Stimulated activated CD8-positive, alpha-beta memory T cell treated with anti-CD3 and anti-CD28 coated beads, Interleukin-7, amount 100 ng/mL, for 1 hour (primary cell): ENCODE measurements at places on chromosomes 2 and 18.

DNA sequence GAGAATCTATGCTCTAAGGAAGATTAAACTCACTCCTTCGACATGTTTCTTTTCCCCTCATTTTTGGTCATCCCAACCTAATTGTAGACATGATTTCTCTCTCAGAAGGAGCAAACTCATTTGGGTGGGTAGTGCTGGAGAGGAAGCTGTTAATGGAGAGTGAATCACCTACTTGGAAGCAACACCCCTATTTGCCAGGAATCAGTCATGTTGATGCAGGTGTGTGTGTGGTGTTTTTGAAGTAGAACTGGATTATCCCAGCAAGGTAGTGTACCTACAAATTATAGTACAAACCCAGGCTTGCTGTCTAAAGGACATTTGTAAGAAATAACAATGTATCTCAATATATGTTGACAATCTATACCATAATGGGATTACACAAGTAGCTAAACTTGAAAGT is 186.4 kb downstream of the EPHA4 start:
- no peak for DNase-seq

GRCh38 chr18:13513481-13513880 is 212.9 kb downstream of the FAM210A start:
- no peak for DNase-seq

- no peak for DNase-seq
These were observed 12.3 kb downstream of the LIMS2 start for GRCh38 chr2:127662937-127663565.

- peak; percentile 57 for DNase-seq
These were observed 6.2 kb downstream of the MRPS5 start for GRCh38 chr2:95115418-95115817.

DNA sequence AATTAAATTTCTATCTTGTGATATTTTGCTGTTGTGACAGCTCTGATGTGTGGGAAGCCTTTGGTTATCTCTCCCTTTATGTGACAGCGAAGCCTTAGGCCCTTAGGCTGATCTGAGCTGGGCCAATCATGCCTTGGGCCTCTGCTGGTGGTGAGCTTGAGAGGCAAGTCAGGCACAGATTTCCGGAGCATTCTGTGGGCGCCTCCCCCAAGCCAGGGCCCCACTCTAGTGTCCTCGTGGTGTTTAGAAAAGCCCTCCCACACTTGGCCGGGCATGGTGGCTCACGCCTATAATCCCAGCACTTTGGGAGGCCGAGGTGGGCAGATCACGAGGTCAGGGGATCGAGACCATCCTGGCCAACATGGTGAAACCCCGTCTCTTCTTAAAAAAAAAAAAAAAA is 239.8 kb downstream of the SH3RF3 start:
- DNase-seq: no peak

- no peak for DNase-seq
These were observed 489.6 kb downstream of the SLC4A3 start for GRCh38 chr2:220117025-220117424.

GRCh38 chr18:67194886-67195285 is 321.6 kb downstream of the DSEL start:
- DNase-seq: no peak

- no peak for DNase-seq
These were observed 106.2 kb upstream of the EPC2 start for GRCh38 chr2:148538375-148538774.

- no peak for DNase-seq
These were observed 287.2 kb downstream of the RDH14 start for GRCh38 chr2:18273205-18273604.

DNA sequence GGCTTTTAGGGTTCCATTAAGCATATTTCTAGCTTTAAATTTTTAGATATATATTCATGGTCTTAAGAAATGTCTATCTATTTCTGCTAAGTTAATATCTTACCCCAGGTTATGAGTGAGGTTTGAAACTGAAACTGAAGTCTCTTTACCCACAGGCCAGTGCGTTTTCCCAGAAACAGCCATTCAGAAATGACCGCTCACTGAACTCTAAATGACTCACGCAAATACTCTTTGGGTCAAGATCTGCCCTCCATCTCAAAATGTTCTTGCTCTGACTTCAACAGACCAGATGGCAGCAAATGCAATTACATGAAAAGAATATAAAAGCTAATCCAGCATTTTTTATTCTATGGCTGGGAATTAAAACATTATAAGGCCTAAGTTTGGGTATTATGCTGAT is 315.2 kb downstream of the TDRD15 start:
- DNase-seq: no peak

DNA sequence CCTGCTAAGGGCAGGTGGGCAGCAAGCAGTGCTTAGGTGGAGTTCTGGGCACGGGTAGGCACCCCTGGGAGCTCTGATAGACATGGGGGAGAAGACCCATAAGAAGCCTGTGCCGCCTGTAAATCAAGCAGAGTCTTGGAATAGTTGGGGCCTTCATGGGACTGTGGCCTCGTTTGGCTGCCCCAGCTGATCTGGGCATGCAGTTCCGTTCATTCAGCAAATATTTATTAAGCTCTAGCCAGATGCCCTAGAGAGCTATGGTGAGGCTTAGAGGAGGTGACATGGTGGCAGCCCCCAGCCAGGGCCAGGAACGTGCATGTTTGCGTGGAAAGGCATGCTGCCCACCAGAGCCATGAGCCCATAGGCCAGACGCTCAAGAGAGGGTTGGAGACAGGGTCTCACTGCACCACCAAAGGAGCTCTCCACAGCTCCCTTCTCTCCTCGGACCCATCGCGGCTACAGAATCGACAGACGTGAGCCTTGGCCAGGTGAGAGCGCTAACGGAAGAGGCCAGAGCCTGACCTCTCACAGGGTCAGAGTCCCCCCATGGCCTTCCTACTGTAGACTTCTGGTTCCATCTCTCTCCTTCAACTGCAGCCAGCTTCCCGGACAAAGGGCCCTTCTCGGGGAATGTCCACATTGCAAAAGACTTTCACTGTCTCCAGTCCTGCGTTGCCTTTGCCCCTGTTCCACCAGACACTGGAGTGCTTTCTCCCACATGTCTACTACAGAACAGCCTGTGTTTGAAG is 135.7 kb downstream of the INHBB start:
- DNase-seq: no peak

DNA sequence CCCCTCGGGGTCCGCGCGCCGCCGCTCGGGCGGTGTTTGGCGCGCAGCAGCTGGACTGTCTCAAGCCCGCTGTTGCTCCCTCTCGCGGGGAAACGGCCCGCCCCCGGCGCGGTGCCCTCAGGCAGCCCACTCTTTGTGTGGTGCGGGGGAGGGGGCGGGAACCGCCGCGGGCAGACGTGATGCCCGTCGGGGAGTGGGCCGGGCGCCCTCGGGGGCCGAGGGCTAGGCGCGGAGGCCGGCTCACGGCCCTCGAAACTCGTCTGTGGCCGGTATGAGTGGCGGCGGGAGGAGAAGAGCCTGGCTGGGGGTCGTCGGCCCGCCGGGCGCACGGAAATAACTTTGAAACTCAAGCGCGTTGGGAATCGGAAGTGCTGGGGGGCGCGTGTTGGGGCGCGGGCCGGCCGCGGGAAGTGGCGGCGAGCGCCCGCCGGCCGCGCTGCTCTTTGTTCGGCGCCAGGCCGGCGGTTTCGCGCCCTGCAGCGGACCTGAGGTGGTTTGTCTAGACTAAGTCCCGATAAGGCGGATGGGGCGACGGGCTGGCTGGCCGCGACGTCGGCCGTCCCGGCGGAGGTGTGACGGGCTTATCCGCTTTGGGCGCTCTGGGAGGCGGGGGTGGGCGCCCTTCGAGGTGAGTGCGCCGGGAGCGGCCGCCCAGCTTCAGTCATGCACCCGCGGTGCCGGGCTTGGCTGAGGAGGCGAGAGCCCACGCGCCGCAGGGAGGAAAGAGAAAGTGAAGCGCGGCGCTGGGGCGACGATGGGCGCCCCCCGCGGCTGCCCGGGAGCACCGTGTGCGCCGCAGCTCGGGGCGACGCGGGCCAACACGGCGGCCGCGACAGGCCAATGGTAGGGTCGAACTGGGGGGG is 679 bp downstream of the PTMA start:
- DNase-seq: no peak

GRCh38 chr18:74534150-74534969 is at the start of gene CNDP1:
Gene CNDP1, plus strand, starts transcription at chr18:74534500. Its CDS starts 168 bp downstream, at chr18:74534668.
- no peak for DNase-seq

GRCh38 chr2:187447336-187447735 is 716 bp downstream of the CALCRL start:
- DNase-seq: no peak

DNA sequence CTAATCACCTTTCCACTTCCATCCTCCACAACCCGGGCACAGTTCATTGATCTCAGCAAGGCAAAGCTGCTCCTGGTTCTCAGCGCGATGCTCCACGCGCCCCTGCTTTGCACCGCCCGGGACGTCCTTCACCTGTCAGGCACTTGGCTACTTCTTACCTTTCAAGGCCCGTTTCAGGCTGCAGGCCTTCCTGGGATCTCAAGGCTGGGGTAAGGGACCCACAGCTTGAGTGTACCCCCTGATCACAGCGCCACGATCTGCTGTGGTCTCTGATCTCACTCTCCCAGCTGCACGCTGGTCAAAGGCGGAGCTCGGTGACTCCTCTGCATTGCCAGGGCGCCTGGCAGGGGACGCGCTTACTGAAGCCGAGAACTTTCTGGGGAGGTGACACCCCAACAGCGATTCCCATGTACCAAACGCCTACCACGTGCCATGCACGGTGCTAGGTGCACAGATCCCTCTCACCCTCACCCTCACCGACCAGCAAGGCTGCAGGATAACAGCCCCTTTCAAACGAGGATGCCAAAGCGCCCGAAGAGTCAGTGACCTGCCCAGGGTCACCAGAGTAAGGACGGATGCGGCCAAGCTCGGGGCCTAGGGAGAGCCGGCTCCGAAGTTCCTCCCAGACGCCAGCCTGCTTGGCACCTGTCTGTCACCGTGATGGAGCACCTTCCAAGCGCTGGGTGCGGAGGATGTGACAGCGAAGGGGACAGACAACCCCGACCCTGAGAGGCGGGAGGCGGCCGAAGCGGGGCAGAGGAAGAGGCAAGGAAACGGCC is 818 bp downstream of the ITGB1BP1 start:
- DNase-seq: peak; percentile 7

DNA sequence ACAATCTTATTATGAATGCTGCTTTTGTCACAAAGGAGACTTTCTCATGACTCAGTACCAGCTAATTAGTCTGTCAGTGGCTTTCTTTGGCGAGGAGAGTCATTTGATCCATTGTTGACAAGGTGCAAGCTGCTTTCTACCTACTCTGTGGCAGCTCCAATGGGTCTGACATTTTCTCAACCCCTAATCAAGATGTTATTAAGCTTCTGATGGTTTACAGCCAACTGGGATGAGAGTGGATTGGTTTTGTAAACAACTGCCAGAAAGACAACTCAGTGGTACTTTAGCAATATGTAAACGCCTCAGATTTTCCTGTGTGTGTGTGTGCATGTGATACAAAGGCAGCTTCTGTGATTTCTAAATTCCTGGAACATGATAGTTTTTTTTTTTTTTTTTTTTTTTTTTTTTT is 8.2 kb upstream of the CLIP4 start:
- no peak for DNase-seq

GRCh38 chr2:39640107-39640506 is 25.6 kb upstream of the TMEM178A start:
- no peak for DNase-seq

GRCh38 chr2:45860136-45861121 is 209.0 kb downstream of the PRKCE start:
- DNase-seq: no peak

DNA sequence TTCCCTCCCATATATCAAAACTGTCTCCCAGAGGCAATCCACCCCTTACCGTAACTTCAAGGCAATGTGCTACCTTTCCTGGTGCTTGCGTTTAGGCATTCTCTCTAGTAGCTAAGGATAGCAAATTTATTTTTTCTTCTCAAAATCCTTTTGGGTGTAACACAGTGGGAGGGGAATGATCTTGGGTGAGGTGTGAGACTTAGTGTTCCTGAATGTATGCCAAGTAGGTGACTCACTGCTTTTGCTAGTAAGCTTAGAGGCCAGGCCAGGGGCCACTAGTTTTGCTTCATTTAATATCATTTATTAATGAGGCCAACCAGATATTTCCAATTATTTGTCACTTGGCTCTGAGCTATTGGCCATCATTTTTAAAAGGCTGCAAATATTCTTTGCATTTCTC is 135.5 kb downstream of the NAPG start:
- DNase-seq: no peak

- DNase-seq: no peak
These were observed 295.2 kb downstream of the SS18 start for GRCh38 chr18:25795213-25795612.

GRCh38 chr2:237280939-237281338 is 133.0 kb downstream of the COL6A3 start:
- DNase-seq: no peak
